NCI-H460 (cell line): ENCODE measurements at places on chromosomes 1 and 21.
A peak's percentile ranks its signal among the peaks of the same experiment; 100 is the strongest.

- no peak for DNase-seq
Observed at GRCh38 chr1:115356356-115356755, 18.3 kb upstream of the NGF start.

- DNase-seq: no peak
Observed at GRCh38 chr1:187682112-187682511, 853.4 kb downstream of the PLA2G4A start.

GRCh38 chr1:23615423-23615822, 56.1 kb upstream of the ID3 start:
- no peak for DNase-seq

DNA sequence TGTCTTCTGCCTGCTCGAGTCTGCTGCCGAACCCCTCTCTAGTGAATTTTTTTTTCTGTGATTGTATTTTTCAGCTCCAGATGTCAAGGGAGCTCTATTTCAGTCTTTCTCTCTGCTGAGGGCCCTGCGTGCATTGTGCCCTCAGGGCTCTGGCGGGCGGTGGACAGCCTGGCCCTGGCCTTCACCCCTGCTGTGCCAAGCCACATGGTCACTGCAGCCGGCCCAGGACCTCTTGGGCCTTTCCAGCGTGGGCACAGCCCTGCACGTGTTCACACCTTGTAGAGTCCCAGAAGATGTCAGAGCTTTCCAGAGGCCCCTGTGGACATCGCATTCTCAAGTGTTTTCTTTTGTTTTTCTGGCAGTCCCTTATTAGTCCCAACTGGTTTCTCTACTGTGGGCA, 55.7 kb downstream of the PCNT start:
- DNase-seq: no peak

DNA sequence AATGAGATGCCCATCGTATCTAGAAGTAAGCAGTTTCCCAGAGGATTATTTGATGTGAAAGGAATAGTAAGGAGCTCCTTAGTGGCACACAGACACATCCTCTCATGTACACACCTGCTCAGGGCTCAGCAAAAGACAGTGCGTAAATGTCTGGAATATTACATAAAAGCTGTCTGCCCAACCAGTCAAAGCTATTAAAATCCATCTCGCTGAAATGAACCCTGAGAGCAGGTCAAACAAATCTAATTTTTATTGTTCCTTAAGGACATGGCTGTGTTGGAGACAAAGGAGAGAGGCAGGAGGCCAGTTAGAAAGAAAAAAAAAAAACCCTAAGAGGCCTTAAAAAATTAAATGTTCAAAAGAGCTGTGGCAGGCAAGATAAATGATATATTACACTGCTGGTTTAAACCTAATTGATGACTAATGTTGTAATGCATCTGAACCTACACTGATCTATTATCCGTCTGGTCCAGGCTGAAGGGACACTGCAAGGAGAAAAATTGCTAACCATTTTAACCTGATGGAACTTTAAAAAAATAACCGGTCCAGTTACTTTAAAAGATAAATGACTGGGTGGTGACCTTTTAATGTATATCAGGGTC, 58.5 kb upstream of the FGGY start:
- no peak for DNase-seq

DNA sequence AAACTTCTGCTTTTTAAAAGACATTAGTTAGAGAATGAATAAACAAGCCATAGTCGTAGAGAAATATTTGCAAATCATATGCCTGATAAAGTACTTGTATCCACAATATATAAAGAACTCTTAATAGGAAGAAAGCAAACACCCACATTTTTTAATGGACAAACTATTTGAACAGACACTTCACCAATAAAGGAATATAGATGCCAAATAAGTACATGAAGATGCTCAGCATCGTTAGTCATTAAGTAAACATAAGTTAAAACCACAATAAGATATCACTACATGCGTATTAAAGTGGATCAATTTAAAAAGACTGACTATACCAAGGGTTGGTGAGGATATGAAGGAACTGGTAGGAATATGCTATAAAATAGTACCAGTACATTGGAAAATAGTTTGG, 142.3 kb upstream of the ZC3H11B start:
- DNase-seq: no peak

DNA sequence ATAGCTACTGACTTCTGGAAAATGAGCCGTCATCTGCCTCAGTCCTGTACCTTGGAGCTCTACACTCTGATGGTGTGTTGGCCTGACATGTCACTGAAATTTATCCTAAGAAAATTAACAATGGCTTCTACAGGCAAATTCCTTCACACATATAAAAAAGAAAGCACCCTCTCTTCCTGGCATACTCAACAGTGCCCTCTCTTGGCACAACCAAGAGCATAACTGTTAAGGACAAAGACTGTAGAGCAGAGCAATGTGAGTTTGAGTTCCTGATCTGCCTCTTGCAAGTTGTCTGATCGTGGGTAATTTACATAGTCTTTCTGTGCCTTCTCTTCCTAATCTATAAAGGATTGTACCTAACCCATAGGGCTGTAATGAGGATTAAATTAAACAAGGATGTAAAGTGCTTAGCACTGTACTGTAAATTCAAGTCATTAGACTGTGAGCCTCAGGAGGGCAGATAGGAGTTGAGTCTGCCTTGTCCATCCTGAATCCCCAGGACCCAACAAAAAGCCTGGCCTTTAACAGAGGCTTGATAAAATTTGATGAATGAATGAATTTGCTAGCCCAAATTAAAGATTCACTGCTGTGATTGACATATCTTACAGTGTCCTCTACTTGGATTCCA, 83.5 kb downstream of the SYF2 start:
- DNase-seq: peak; percentile 4

- DNase-seq: no peak
Observed at GRCh38 chr1:173329726-173330125, 122.6 kb upstream of the TNFSF4 start.

- DNase-seq: no peak
Observed at GRCh38 chr1:60102267-60103061, 28.9 kb upstream of the C1orf87 start.

GRCh38 chr1:44970317-44970716, 16.1 kb downstream of the EIF2B3 start:
- no peak for DNase-seq

GRCh38 chr1:58620926-58621325, 43.9 kb upstream of the TACSTD2 start:
- no peak for DNase-seq

DNA sequence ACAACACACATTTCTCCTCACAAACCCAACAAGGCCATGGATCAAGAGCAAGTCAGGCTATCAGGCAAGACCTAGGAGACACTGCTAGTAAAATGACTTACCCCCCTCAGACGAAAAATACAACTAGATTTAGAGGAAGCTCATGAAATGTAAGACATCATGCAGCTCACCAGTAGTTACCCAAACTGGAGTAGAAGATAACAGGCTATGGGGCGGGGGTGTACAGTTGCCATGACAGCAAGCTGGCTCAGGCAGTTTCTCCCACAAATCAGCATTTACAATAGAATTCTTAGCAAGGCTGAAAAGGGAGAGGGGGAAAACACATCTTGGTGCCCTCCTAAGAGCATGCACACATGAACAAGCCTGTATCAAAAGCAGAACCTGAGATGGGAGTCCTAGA, 13.9 kb downstream of the TPM3 start:
- DNase-seq: no peak
